Upper lobe of left lung (tissue), 6 donors: ENCODE measurements at places on chromosomes 4 and X.

- no peak for DNase-seq
These were observed 33.9 kb downstream of the PRSS12 start for GRCh38 chr4:118318931-118319330.

- no peak for DNase-seq
These were observed 375.2 kb downstream of the MAGEE1 start for GRCh38 chrX:76802708-76803107.

GRCh38 chr4:184384056-184384809 lies 90.1 kb downstream of the IRF2 start:
- DNase-seq = no peak

DNA sequence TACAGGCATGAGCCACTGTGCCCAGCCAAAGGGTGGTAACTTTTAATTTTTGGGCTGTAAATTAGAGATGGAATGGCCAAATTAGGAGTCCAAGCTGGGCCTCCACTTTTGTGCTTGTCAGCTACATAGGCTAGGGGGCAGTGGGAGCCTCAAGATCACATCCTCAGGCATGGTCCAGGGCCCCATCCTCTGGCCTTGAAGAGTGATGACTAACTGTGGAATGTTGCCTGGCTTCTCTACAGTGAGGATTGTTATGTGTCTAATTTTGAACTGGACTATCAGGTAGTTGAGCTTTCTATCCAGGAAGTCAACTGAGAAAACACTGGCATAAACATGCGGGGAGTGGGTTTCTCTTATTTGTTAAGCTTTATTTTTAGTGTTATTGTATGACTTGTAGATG lies 33.0 kb downstream of the CCNG2 start:
- no peak for DNase-seq

- DNase-seq = no peak
These were observed 1614.4 kb downstream of the PCDH19 start for GRCh38 chrX:98795636-98796035.

DNA sequence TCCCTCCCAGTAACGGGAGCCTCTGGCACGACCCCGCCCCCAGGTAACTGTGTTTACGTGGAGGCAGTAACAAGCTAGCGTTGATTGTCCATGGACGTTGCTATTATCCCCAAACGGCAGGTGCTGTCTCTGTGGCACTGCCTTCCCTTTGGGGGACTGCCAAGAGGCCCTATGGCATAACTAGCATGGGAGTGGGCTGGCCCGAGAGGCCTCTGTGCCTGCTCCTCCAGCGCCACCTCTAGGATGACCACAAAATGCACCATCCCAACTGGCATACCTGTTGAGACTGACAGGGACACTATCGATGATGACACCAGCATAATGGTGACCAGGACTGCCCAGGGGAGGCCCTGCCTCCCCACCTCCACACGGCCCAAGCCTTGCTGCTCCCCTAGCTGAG lies 1.5 kb downstream of the SRPK3 start:
- DNase-seq = no peak

GRCh38 chr4:41103657-41104056 lies 110.7 kb downstream of the APBB2 start:
- DNase-seq = no peak

GRCh38 chr4:3148926-3149325 lies 74.4 kb downstream of the HTT start:
- DNase-seq = no peak

DNA sequence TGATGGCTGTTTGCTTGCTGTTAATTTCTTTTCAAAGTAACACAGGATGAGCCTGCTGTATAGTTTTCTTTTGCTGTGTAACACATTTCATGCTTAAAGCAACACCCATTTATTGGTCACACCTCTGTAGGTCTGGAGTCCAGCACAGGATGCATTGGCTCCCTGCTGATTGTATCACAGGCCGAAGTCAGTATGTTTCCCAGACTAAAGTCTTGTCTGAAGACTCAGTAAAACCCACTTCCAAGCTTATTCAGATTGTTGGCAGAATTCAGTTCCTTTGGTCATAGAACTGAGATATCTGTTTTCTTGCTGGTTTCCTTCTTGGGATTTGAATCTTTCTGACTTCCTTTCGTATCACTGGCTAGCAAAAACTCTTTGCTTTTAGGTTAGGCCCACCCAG lies 54.3 kb downstream of the LRP2BP start:
- no peak for DNase-seq

DNA sequence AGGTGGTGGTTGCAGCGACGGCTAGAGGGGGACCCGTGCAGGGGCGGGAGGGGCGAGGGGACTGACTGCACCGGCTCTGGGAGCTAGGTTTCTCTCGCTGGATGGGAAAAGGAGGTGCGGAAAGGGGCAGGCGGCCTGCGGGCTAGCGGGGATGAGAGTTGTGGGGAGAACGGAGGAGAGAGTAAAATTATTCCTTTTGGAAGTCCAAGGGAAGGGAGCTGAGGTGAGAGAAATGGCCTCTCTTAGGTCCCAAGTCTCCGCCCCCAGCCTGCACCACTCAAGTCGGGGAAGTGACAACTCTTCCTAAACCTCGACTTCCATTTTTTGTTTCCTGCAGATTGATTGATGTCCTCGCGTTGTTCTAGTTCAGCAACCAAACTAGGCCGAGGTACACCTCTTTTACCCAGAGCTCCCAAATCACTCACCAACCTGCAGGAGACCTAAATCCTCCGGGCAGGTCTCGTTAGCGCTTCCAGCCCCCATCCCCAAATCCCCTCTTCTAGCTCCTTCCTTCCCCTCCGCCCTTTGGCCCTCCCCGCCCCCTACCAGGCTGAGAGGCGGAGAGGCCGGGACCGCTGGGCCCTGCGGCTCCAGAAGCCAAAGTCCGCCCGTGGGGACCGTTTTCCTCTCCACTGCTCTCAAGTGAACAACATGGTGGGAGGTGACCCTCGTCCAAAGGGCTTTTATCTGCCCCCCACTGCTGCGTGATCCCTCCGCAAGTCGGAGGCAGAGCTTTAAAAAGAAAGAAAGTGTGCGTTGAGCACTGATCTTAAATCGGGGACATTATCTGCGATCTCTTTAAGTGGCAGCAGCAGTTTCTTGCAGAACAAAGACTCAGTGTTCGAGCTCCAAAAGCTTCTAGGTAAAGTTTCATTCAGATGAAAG lies 7.3 kb downstream of the PITX2 start:
- no peak for DNase-seq

- DNase-seq = no peak
These were observed 375.5 kb downstream of the NAF1 start for GRCh38 chr4:162791226-162791625.

GRCh38 chr4:66516940-66517339 lies 846.7 kb upstream of the EPHA5 start:
- no peak for DNase-seq

DNA sequence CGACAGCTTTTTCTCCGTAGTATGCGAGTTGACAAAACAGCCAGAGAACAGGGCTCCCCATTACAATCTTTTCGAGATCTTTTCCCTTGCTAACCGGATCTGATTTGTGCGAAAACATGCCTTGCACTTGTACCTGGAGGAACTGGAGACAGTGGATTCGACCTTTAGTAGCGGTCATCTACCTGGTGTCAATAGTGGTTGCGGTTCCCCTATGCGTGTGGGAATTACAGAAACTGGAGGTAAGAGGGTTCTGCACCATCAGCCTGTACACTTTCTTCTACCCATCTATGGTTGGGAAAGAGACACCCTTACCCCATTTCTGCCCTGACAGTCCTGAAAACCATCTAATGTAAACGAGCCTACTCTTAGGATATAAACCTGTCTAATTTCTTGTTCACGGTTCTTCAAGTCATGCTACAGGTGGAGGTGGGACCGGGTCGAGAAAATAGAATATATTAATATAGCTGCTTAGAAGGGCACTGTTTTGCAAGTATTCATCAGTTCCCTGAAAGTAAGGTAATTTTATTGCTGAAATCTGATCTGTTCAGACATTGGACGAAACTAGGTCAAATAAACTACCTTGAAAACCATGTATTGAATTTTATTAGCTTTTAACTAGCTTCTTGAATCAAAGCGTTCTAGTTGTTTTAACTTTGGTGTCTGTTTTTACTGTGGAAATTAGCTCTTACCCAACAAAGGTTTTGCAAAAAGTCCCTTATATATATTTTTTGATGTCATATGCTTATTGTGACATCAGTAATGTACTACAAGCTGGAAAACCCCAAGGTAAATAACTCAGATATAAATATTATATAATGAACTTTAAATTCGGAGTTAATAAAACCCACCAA lies 869 bp downstream of the TMEM184C start:
- no peak for DNase-seq

GRCh38 chrX:25016361-25016671 lies 551 bp upstream of the ARX start:
- no peak for DNase-seq

- DNase-seq = no peak
These were observed 29.4 kb downstream of the IRF2 start for GRCh38 chr4:184444953-184445309.

- no peak for DNase-seq
These were observed 88.9 kb downstream of the ZNF674 start for GRCh38 chrX:46456125-46456922.

GRCh38 chrX:153209347-153209746 lies 30.3 kb downstream of the MAGEA1 start:
- DNase-seq = no peak

DNA sequence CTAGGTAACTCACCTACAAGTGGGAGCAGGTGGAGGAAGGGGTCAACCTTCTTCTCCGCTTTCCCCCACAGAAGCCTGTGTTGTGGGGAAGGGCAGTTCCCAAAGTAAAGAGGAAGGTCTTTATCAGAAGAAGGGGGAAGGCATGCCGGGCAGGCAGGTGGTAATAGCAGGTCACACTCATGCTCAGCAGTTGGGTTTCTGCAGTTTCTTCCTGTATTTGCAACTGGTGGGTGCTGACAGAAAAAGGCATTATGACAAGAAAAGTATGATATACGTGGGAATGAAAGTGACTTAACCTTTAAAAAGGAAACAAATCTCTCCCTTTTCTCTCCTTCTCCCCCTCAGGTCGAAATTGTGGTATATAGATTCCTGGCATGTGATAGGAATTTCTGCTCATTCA lies 3.7 kb downstream of the MTMR1 start:
- no peak for DNase-seq

GRCh38 chr4:37706032-37706431 lies 19.9 kb upstream of the RELL1 start:
- no peak for DNase-seq

GRCh38 chr4:136865526-136865925 lies 666.8 kb downstream of the PCDH18 start:
- no peak for DNase-seq

GRCh38 chrX:144849141-144849540 lies 398.2 kb upstream of the SPANXN1 start:
- DNase-seq = no peak

GRCh38 chr4:155854582-155855226 lies 11.4 kb downstream of the ASIC5 start:
- DNase-seq = no peak

GRCh38 chr4:180926277-180926676 lies 1316.9 kb upstream of the TENM3 start:
- no peak for DNase-seq

GRCh38 chrX:98924511-98924910 lies 1485.6 kb downstream of the PCDH19 start:
- no peak for DNase-seq
